ENCODE measurements at places on chromosomes 12 and 14. TPM values are rescaled to one million over a fixed set of nuclear protein-coding genes. Genes with fewer than 3 reads are reported as not detected.

The GPRC5A gene
- polyA plus RNA-seq: 8.4 TPM

GRCh38 chr12:93612776-93613175 is 40.3 kb downstream of the SOCS2 start:
- no peak for DNase-seq

DNA sequence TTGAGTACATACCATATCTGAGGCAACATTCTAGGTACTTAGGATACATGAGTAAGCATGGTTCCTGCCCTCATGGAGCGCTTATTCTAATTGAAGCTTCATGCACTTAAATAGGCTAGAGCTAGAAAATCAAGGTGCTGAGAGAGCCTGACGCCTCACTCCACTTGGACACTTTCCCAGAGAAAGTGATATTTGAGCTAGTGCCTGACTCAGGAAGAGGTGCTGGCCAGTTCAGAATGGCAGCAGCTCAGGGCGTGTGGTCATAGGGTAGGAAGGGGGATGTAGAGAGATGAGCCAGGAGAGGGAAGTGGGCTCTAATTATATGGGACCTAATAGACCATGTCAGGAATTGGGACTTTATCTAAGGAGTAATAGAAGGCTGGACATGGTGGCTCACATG is 33.3 kb downstream of the TULP3 start:
- no peak for DNase-seq

The ACOT4 gene
- 3.5 TPM for polyA plus RNA-seq

DNA sequence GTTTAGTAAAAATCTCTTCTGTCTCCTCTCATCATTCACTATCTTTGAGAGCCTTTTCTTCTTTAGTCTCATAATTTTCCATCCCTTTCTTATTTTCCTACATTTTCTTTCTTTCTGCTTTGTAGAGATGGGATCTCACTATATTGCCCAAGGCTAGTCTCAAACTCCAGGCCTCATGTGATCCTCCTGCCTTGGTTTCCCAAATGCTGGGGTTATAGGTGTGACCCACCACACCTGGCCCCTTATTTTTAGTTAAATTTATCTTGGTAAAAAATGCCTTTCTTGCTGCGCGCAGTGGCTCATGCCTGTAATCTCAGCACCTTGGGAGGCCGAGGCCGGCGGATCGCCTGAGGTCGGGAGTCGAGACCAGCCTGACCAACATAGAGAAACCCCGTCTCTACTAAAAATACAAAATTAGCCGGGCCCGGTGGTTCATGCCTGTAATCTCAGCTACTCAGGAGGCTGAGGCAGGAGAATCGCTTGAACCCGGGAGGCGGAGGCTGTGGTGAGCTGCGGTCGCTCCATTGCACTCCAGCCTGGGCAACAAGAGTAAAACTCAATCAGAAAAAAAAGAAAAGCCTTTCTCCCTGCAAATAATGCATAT is 996 bp downstream of the SLC2A3 start:
- DNase-seq: no peak

DNA sequence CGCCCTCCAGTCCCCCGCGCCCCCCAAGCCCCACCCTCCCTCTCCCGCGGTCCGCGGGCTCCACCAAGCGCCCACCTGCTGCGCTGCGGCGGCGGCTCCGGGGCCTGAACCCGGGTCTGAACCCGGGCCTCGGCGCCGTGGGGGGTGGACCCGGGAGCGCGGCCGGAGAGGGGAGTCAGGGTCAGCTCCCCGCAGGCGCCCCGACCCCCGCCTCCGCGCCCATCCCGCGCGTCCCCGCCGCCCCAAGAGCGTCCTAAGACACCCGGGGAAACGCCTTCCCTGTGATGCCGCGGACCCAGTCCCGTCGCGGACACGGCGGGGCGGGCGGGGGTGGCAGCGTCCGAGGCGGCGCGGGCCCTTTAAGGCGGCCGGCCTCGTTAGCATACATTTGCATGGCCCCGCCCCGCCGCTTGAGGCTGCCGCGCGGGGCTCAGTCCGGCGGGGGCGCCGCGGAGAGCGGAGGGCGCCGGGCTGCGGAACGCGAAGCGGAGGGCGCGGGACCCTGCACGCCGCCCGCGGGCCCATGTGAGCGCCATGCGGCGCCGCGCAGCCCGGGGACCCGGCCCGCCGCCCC is at the start of gene MMP17:
Gene MMP17 (plus strand): TSS at position 433 of the 574 bp plus-strand sequence. CDS start 102 bp downstream, at position 535.
- no peak for DNase-seq

GRCh38 chr12:16281157-16281556 is 3.7 kb upstream of the SLC15A5 start:
- no peak for DNase-seq

The DPPA3 gene
- polyA plus RNA-seq: not detected

The RTL1 gene
- polyA plus RNA-seq: 0.08 TPM

- DNase-seq: no peak
Observed at GRCh38 chr12:100741084-100741711, 53.4 kb upstream of the ANO4 start.

GRCh38 chr14:56585461-56586084 is 6.0 kb downstream of the TMEM260 start:
- no peak for DNase-seq

GRCh38 chr14:105055736-105056302 is 9.4 kb downstream of the GPR132 start:
- DNase-seq: no peak

DNA sequence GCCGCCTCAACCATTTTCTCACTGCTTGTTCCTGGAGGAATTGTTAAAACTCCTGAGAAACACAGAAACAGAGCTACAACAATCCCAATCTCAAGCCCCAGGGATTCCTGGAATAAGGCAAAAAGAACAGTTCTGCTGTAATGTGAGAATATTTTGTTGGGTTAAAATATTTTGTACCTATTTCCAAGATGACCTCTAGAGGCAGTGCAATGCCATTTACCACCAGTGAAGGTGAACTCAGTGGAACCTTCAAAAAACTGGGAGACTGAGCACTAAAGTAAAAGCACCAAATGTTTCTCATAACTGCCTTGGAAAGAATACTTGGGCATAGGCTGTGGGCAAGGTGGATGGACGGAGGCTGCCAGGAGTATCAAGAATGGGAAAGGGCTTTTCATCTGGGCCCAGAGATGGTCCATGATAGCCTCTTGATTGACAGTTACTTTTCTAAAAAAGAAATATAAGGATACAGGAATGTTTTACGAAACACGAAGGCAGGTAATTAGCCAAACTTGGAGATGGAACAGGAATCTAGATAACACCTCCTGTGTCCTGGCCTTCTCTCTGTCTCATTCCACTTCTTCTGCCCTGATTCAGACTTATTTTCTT is 334.0 kb upstream of the FLRT2 start:
- DNase-seq: no peak

DNA sequence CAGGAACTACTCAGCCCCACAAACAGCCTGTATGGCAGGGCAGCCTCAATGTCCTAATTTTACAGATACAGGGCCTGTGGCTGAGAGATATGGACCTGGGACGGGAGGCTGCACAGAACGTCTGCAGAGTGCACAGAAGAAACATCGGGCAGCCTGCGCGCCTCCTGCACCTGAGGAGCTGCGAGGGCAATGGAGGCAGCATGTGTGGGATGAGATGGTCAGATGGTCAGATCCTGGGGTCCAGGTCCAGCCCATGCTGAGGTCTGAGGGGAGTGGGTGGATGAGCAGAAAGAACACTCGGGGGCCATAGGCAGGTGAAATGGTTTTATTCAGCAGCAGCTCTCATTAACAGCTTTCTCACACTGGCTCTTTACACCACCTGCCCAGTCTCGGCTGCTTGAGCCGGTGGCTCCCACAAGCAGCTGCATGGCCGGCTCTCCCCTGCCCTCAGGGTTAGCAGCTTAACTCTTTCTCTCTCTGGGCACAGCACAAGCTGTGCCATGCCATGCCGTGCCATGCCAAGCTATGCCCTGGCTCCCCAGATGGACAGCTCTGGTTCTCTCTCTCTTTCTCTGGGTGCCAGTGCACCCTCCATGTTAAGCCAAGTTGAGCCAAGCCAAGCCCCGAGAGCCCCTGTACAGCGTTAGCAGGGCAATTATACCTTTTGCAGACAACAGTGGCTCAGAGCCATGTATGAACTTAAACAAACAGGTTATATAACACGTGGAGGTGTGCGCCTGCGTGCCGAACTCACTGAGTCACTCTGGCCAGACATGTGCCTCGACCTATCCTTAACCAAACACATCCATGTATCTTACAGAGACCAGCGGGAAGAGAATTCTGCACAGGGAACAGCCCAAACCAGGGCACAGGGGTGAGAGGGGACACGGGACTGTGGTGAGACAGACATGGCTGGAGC is 47.6 kb downstream of the RIMBP2 start:
- DNase-seq: no peak

- no peak for DNase-seq
Observed at GRCh38 chr12:29032446-29032845, 116.6 kb upstream of the FAR2 start.

All from right renal pelvis (tissue), 4 donors.